NCI-H187 treated with DMSO at 0.1 percent for 48 hours (cell line): ENCODE measurements at places on chromosomes 16 and 17.

DNA sequence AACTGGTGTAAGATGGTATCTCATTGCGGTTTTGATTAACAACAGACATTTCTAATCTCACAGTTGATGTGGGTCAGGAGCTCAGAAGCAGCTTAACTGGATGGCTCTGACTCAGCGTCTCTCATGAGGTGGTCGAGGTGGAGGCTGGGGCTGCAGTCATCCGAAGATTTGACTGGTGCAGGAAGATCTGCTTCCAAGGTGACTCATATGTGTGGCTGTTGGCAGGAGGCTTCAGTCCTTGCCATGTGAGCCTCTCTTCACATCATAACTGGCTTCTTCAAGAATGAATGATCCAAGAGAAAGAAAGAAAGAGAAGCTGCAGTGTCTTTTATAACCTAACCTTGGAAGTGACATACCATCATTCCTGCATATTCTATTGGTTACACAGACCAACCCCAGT is 376.1 kb downstream of the SEC14L1 start:
- no peak for DNase-seq

DNA sequence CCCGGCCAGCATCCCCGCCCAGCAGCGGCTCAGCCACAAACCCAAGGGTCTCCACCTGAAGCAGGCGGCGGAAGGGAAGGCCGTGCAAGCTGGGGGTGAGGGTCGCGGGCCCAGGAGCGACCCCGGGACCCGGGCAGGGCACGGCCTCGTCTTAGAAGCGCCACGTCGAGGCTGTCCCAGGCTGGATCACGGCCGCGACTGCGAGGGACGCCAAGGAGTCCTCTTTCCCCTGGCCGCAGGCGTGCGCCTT is 538 bp upstream of the CCNF start:
- DNase-seq, result no peak

DNA sequence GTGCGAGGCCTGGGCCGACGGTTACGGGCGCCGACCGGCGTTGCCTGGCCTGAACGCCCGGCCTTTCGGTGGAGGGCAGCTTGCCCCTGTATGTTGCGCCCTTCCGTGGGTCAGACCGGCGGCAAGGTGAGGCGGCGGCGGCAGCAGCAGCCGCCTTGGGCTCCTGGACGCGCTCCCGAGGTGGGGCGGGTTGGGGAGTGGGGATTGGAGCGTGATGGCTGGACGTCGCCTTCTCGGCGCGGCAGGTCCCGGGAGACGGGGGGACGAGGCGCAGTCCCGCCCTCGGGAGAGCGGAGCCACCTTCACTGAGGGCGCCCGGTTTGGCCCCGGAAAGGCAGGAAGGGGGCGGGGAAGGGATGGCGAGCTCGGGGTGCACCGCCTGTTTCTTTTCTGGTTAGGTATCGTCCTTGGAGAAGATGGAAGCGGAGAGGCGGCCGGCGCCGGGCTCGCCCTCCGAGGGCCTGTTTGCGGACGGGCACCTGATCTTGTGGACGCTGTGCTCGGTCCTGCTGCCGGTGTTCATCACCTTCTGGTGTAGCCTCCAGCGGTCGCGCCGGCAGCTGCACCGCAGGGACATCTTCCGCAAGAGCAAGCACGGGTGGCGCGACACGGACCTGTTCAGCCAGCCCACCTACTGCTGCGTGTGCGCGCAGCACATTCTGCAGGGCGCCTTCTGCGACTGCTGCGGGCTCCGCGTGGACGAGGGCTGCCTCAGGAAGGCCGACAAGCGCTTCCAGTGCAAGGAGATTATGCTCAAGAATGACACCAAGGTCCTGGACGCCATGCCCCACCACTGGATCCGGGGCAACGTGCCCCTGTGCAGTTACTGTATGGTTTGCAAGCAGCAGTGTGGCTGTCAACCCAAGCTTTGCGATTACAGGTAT is 671 bp downstream of the DGKE start:
- DNase-seq, result no peak

GRCh38 chr17:82978765-82979349 is 100.6 kb upstream of the METRNL start:
- no peak for DNase-seq

DNA sequence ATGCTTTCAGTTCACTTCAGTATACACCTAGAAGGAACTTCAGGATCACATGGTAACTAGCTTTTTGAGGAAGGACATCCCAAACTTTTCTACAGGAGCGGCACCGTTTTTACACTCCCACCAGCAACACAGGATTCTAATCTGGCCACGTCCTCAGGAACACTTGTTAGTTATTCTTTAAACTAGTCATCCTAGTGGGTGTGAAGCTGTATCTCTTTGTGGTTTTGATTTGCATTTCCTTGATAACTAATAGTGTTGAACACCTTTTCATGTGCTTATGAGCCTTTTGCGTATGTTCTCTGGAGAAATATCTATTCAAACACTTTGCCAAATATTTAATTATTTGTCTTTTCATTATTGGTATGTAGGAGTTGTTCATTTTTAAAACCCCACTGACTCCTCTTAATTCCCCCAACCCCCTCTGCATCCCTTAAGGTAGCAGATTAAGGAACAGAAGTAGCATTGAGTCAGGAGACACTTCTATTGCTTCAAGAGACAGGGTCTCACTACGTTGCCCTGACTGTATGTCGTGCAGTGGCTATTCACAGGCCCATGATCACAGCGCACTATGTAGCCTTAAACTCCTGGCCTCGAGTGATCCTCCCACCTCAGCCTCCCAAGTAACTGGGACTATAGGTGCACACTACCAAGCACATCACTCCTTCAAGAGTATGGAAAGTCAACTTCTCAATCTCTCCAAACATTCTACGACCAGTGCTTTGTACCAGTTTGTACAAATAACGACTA is 25.4 kb downstream of the YWHAE start:
- DNase-seq, result no peak

DNA sequence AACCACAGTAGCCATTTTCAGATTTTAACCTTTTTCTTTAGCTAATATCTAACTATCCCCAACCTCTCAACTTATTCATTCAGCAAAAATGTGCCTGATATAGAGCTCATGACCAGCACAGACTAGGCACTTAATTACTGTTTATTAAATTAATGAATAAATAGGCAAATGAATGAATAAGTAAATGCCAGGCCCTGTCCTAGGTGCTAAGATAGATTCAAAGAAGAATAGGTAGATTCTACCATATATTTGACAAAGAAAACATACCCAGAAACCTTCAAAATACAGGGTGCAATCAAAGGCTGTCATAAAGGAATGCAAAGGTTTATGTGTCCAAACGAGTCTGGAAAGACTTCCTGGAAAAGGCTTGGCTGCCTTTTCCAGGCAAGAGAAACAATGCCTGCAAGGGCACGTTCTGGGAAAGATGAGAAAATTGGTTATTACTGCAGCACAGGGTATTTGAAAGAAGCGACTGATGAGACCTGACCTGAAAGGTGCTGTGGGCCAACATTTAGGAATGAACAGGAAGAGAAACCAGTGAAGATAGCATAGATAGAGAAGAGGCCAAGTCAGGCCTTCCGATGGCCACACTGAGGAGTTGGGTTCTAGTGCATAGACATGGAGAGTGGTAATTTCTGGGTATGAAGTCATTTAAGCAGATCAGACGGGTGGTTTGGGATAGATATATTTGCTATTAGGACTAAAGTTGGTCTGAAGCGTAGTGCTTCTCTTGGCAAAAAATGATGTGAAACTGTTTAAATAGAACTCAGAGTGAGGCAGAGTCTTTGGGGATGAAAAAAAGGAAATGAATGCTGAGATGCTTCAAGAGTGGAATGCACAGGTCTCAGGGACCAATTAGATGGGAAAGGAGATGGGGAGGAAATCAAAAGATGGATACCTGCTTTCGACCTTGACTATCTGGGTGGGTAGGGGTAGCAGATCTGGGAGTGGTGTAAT is 11.4 kb upstream of the CCL2 start:
- DNase-seq, result no peak

DNA sequence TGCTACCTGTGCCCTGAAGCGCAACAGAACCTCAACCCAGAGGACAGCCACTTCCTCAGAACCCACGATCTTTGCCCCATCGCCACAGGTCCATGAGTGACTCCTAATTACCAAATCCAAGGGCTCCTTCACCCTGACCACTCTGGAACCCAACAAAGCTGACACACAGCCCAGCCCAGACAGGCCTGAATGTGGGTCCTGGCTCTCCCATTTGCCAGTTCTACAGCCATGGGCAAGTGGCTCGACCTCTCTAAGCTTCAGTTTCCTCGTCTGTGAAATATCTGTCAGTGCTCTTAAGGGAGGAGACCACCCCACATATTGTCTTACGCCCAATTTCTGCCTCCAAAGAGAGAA is 18.0 kb upstream of the ENDOV start:
- no peak for DNase-seq

- peak; percentile 70 for DNase-seq
Observed at GRCh38 chr16:23206986-23207385, 24.4 kb downstream of the SCNN1G start.

DNA sequence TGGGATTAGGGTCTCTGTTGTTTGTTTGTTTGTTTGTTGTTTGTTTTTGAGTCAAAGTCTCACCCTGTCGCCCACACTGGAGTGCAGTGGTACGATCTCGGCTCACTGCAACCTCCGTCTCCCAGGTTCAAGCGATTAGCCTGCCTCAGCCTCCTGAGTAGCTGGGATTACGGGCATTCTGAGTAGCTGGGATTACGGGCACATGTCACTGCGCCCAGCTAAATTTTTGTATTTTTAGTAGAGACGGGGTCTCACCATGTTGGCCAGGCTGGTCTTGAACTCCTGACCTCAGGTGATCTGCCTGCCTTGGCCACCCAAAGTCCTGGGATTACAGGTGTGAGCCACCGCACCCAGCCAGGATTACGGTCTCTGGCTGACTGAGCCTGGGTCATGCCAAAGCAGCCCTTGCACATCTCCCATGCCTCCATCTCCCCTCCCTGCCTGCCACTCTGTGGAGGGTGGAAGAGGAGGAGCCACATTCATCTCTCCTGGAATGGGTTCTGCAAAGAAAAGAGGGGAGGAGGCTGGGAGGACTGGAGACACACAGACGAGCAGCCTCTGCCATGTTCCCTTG is 59.2 kb downstream of the BEAN1 start:
- no peak for DNase-seq

DNA sequence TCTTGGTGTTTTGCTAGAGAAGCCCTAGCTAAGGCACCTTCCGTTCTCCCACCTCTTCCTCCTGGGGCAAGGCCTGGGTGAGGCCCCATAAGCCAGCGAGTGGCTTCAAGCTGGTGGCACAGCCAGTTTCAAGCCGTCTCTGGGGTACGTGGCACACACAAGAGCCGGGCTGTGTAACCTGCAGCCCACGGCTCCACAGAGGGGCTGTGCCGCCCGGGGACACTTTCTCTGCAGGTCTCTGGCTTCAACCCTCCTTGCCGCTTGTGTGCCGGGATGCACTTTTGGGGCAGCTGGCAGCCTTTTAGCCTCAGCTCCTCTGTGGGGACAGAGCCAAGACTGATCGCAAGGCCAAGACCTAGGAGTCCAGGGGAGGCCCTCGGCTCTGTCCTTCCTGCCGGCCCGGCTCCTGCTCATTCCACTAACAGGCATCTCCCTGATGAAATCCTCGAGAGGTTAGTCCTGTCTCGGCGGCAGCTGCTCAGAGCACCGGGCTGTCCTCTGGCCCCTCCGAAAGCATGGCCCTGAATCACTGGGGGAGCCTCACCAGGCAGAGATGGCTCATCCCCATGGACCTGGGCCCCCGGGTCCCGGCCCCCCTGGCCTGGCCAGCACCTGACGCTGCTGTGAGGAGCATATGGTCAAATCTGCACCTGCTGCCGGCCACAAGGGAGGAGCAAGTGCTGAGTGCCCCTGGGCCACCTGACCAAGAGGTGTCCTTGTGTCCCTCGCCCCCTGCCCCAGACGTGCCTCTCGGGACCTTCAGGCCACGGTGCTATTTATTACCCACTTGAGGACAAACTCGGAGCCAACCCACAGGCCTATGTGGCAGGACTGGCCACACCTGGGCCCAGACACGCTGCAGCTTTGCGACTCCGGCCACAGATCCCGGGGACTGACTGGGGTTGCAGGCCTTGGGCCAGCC is 98.5 kb downstream of the METRNL start:
- no peak for DNase-seq

GRCh38 chr17:78940708-78941107 is 15.5 kb upstream of the TIMP2 start:
- DNase-seq, result no peak

DNA sequence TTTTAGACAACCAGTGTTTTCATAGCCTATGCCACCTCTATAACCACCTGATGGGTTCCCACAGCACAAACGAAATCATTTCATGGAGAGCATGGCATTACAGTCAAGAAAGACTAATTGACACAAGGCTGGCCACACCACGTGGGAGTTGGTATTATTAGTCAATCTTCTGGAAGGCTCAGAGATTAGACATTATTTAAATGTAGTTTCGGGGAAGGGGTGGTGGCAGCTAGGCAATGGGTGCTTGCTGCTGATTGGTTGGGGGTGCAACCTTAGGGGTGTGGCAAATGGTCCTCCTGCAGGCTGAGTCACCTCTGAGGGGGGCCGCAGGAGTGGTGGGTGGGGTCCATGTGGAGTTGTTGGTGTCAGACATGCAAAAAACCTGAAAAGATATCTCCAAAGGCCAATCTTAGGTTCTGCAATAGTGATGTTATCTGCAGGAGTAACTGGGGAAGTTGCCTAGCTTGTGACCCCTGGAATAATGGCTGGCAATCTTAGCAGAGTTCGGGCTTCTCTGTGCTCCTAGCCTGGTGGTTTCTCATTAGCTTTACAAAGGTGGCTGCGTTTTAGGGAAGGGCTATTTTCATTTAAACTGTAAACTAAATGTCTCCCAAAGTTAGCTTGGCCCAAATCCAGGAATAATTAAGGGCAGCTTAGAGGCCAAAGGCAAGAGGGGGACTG is 4.6 kb downstream of the TEN1 start:
- DNase-seq, result no peak

GRCh38 chr16:66519482-66520373 is 30.2 kb downstream of the TK2 start:
- DNase-seq, result no peak

DNA sequence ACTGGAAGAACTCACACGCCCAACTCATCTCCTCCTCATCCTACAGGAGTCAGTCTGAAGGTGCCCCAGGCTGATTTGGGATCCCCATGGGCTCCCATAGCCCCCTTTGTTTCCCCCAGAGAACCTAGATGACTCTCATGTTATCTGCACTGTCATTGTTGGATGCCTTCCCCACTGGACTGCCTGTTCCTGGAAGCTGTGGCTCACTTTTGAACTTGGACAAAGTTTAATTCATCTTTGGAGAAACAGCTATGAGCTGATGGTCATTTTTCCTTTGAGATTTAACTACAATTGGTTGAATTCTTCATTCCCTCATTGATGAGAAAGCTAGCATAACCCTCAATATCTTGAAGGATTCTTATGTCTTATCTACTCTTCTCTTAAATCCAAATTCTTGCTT is 186.6 kb downstream of the SALL1 start:
- no peak for DNase-seq
